ENCODE measurements at places on chromosomes 12 and 14. TPM values are rescaled to one million over a fixed set of nuclear protein-coding genes. Genes with fewer than 3 reads are reported as not detected.
A peak's percentile ranks its signal among the peaks of the same experiment; 100 is the strongest.

Gene CD27
- not detected for total RNA-seq

Gene PZP
- total RNA-seq, result 0.12 TPM

Gene SERPINA9
- not detected for total RNA-seq

Gene NYNRIN
- total RNA-seq, result 129 TPM

DNA sequence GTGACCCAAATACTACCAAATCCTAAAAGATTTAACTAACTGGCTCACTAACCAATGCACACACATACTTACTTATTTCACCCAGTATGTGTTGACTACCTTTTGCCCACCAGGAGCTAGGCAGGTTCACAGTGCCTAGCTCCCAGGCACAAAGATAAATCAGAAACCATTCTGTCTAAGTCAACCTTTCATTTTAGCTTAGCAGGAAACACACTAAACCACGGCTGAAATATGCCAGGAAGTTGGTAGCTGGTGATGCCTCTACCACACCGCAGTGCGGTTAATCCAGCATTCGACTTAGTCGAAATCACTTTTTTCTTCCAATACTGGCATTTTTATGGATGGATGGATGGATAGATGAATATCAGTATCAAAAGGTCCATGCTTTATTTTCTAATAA is 597.7 kb downstream of the DIO2 start:
- H3K36me3 ChIP-seq, result no peaks in the 10 kb centered on the region
- no peak overlapping the region for H3K27ac ChIP-seq
- no peak for DNase-seq
- H3K27me3 ChIP-seq, result no peaks in the 10 kb centered on the region
- H3K4me3 ChIP-seq, result no peak overlapping the region

GRCh38 chr12:38708466-38708865 is 196.9 kb downstream of the CPNE8 start:
- H3K4me1 ChIP-seq, result no peaks in the 10 kb centered on the region
- no peak overlapping the region for H3K4me3 ChIP-seq
- H3K27ac ChIP-seq, result no peak overlapping the region
- no peaks in the 10 kb centered on the region for H3K36me3 ChIP-seq

Gene TAS2R46
- 0.85 TPM for total RNA-seq

DNA sequence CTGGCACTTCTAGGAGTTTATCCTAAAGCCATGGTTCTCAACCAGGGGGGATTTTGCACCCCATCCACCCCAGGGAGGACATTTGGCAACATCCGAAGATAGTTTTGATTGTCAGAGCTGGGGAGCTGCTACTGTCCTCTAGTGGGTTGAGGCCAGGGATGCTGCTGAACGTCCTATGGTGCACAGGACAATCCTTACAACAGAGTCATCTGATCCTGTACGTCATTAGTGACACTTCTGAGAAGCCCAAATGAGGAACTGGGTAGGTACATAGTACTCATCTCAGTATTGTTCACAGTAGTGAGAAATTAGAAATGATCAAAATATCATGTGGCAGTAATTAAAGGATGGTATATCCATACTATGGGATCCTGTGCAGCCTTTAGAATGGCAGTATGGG is 185.1 kb downstream of the CHST11 start:
- H3K4me1 ChIP-seq, result peaks cover 4% of the 10 kb centered on the region
- peaks cover 4% of the 10 kb centered on the region for H3K36me3 ChIP-seq
- DNase-seq, result no peak
- no peak overlapping the region for H3K27ac ChIP-seq
- no peak overlapping the region for H3K4me3 ChIP-seq
- no peaks in the 10 kb centered on the region for H3K27me3 ChIP-seq

GRCh38 chr12:109693653-109694600 is 19.7 kb upstream of the FAM222A start:
- H3K27me3 ChIP-seq, result peaks cover 3% of the 10 kb centered on the region
- peaks cover 8% of the 10 kb centered on the region for H3K4me1 ChIP-seq

DNA sequence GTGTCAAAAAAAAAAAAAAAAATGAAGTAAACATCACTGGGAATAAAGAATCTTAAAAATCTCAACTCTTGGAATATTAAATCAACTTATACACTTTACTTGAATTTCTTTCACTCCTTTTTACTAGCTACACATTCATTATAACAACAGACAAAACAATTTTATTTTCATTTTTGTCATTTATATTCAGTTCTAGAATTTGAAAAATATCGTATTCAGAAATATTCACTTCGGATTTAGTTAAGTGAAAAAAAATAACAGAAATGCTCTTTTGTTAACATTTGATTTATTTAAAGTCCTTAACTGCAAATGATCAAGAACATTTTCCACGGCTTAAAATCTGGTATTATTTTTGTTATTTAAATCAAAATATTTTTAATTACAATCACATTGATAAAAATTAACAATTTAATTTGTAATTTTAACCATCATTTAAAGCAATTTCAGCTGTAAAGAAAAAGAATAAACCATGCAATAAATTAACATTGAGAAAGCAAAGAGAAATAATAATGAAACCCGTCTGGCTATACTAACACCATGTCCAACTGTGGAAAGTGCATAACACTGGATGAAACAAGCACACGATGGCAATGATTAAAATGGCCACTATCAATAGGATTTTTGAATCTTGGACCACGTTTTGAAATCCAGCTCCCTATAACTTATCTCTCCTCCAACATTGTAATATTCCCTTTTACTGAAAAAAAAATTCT is 5.2 kb downstream of the FOXA1 start:
- H3K4me1 ChIP-seq, result peaks cover 16% of the 10 kb centered on the region
- no peak for DNase-seq
- peaks cover 91% of the 10 kb centered on the region for H3K27me3 ChIP-seq
- H3K27ac ChIP-seq, result peak overlapping the region; percentile 90
- H3K4me3 ChIP-seq, result peak overlapping the region; percentile 87
- peaks cover 20% of the 10 kb centered on the region for H3K36me3 ChIP-seq

Gene BCL7A
- total RNA-seq, result 22.2 TPM

- H3K36me3 ChIP-seq, result peaks cover under 1% of the 10 kb centered on the region
- H3K4me3 ChIP-seq, result peak overlapping the region; percentile 27
- H3K27me3 ChIP-seq, result peaks cover 20% of the 10 kb centered on the region
- no peak for DNase-seq
- peak overlapping the region; percentile 22 for H3K27ac ChIP-seq
- peaks cover 14% of the 10 kb centered on the region for H3K4me1 ChIP-seq
Observed at GRCh38 chr12:14845350-14845750, 2.0 kb upstream of the ART4 start.

DNA sequence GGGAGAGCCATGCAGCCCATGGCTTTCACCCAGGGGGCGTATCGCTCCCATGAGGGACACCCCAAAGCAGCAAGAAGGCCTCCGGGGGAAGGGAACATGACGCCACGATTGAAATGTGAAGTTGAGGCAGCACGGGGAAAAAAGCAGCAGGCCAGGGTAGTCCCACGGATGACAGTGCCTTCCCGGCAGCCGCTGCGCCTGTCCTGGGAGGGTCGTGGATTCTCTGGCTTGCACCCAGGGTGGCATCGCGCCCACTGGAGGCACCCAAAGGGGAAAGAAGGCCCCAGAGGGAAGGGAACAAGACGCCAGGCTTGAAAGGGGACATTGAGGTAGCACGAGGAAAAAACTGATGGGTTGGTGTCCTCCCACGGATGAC is 161.6 kb upstream of the ALG10B start:
- H3K36me3 ChIP-seq, result no peaks in the 10 kb centered on the region
- no peak overlapping the region for H3K27ac ChIP-seq
- DNase-seq, result no peak
- H3K4me1 ChIP-seq, result no peaks in the 10 kb centered on the region

Measured in type B pancreatic cell (in vitro differentiated cells).